Lower leg skin (tissue), 4 donors: ENCODE measurements at places on chromosomes 5 and 9. TPM values are rescaled to one million over a fixed set of nuclear protein-coding genes. Genes with fewer than 3 reads are reported as not detected.

The CARTPT gene
- not detected for total RNA-seq

The ZNF658 gene
- 8.5 TPM for total RNA-seq

The EIF4E1B gene
- total RNA-seq, result not detected

- no peak for DNase-seq
Observed at GRCh38 chr9:134540276-134541096, 101.1 kb upstream of the COL5A1 start.

- DNase-seq, result peak; percentile 17
Observed at GRCh38 chr9:1458503-1458902, 408.3 kb downstream of the DMRT2 start.

- DNase-seq, result no peak
Observed at GRCh38 chr9:122036988-122037387, 56.1 kb downstream of the TTLL11 start.

- DNase-seq, result no peak
Observed at GRCh38 chr5:6450319-6450833, 1.7 kb downstream of the UBE2QL1 start.

GRCh38 chr5:15021266-15022046 is 149.9 kb upstream of the ANKH start:
- DNase-seq, result no peak

DNA sequence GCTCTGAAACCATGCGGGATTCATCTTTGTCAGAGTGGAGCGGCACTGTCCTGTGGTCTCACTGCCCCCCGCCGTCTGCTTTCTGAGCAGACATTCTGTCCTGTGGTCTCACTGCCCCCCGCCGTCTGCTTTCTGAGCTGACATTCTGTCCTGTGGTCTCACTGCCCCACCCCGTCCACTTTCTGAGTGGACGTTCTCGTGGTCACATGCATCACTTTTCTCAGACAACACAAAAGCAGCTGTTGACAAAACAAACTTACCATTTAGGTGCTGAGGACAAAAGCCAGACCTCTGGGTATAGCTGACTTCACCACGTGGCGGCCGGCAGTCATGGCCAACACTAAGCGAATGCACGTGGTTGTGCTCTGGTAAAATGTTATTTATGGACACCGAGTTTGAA is 2.8 kb downstream of the LRRC14B start:
- no peak for DNase-seq

- no peak for DNase-seq
Observed at GRCh38 chr5:64827703-64828102, 59.0 kb downstream of the CWC27 start.

GRCh38 chr9:135281791-135282737 is 194.6 kb downstream of the OLFM1 start:
- DNase-seq, result peak; percentile 93
